ENCODE measurements at places on chromosomes 11 and 22.

DNA sequence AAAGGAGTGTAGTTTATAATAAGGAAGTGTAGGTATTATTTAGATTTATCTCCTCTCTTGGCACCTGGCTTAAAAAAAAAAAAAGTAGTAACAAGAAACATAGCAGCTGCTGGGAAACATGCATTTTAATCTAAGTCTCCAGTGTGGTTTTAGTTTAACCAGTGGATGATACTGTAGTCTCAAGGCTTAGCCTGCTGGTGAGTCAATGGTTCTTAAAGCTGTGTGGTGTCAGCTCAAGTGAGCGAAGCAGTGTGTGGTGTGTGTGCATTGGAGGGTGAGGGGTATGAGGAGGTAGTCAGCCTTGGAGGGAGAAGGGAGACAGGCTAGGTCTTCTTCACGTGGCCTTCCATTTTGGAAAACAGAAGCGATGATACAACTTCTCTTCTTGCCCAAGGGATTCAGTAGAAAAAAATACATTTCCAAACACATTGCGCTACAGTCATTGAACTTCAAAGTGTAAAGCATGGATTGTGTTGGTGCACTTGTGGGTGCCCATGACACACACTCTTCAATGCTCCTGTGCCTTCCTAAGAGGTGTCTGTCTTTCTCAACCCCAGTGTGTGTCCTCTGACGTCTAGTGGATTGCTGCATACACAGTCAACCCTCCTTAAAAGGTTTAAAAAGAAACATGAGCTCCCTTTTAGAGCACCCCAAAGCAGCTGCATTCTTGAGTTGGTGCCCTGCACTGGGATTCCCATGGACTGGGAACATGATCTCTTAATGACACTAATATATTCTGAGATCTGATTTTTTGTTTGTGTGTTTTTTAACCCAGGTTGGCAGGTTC lies 40.1 kb downstream of the ZBTB16 start:
- DNase-seq = no peak

DNA sequence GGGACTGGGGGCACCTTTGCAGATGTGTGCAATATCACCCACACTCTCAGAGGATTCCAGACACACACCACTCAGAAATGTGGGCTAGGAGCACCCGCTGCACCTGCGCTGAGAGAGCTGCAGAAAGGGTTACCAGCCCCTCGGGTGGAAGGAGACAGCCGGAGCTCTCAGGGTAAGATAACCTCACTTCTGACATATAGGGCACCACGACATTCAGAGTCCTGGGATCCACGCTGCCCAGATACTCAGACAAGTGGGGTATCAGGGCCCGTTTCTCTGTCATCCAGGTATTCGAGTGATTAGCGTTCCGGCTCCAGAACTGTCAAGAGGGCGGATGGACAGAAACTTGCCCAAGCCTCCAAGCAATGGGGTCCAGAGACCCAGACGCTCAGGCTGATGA lies 6.2 kb upstream of the SYT8 start:
- DNase-seq = no peak

- no peak for DNase-seq
Measured at GRCh38 chr11:88181776-88182175, 6.5 kb upstream of the RAB38 start.

GRCh38 chr22:23909296-23909898 lies 15.2 kb downstream of the MIF start:
- DNase-seq = no peak

DNA sequence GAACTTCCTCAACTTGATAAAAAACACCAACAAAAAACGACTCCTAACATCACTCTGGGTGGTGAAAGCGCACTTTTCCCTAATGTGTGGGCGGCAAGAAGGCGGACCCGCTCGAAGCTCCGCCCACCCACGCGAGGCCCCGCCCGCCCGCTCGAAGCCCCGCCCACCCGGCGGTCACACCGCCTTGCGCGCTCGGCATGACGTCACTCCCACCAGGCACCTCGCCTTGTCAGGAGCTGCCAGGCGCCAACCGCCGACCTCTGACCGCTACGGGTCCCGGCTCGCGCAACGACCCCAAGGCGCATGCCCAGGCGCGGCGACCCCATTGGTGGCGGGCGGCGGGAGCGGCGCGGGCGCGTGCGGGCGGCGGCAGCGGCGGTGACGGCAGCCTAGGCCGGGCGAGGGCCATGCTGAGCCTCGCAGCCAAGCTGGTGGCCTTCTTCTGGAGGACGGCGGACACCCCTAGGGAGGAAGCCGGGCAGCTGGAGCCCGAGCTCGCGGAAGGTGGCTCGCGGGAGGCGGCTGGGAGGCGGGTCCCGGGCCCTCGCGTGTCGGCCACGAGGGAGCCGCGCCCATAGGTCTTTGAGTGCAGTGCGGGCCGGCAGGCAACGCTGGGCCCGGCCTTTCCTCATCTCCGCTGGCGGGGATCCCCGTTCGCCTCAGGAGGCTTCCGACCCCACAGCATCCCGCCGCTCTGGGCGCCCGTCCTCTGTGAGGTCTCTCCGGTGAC lies at the start of gene MOV10L1:
TSS of gene MOV10L1 (plus strand) at position 325 of the 730 bp plus-strand sequence. CDS start at position 408, 83 bp downstream.
- DNase-seq = no peak

DNA sequence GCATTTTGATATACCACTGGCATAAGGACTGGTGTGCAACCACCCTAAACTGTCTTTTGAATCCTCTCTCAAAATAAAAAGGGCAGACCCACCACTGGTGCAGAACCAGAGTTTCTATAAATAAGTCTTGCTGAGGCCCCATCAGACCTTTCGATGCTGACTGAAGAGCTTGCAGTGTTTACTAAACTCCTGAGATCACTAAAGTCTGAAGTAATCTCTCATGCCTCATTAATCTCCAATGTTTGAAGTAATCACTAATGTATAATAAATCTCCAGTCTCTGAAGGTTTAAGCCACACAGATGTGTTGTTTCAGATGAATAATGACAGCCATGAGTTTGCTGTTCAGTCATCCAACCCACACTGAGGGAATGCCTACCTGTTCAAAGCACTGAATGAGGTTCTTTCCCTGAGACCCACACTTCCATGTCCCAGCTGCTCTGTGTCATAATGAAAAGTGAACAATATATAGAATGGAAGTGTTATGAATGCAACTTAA lies 50.6 kb upstream of the DEUP1 start:
- no peak for DNase-seq

- no peak for DNase-seq
Measured at GRCh38 chr11:9862981-9863380, 199.1 kb downstream of the SWAP70 start.

DNA sequence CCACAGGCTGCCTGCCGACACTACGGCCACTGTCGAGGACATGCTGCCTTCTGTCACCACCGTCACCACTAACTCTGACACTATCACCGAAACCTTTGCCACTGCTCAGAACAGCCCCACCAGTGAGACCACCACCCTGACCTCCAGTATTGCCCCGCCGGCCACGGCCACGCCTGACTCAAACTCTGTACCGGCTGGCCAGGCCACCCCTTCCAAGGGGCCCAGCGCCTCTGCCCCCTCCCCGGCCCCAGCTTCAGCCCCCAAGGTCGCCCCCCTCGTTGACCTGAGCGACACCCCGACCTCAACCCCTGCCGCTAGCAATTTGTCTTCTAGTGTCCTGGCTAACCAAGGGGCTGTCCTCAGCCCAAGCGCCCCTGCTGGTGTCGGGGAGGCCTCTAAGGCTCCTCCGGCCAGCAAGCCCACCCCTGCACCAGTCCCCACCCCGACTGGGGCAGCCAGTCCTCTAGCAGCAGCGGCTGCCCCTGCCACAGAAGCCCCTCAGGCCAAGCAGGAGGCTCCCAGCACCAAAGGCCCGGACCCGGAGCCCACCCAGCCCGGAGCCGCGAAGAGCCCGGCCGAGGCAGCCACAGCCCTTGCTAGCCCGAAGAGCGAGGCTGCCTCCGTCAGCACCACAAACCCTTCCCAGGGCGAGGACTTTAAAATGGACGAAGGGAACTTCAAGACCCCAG lies 41.3 kb upstream of the TTC12 start:
- DNase-seq = no peak

Measured in B cell (primary cell).